ENCODE measurements at places on chromosomes 6 and 20.

GRCh38 chr20:60299951-60300350 lies 341.7 kb downstream of the CDH26 start:
- no peak for DNase-seq

- no peak for DNase-seq
These were observed 43.9 kb upstream of the PRND start for GRCh38 chr20:4677846-4678245.

GRCh38 chr6:150894935-150895552 lies 29.5 kb downstream of the MTHFD1L start:
- no peak for DNase-seq

- DNase-seq: no peak
These were observed 569 bp downstream of the TCEA2 start for GRCh38 chr20:64063389-64064144.

GRCh38 chr6:160996131-160996601 lies 4.6 kb downstream of the MAP3K4 start:
- DNase-seq: no peak

- no peak for DNase-seq
These were observed 94.1 kb downstream of the HIVEP2 start for GRCh38 chr6:142850679-142851423.

DNA sequence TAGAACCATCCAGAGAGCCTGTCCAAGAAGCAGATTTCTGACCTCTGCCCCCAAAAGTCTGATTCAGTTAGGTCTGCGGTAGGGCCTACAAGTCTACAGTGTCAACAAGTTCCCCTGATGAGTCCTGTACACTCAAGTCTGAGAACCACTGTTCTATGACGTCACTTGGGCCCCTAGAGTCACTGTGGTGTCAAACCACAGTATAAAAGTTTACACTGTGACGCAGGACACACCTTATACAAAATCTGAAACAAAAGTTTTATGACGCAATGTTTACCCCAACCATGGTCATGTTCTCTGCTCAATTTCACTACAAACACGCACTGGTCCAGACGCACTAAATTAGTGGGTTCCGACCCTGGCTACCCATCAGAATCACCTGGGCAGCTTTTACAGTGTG lies 17.9 kb downstream of the SLA2 start:
- no peak for DNase-seq

- no peak for DNase-seq
These were observed 174.7 kb upstream of the PROKR2 start for GRCh38 chr20:5491455-5491854.

DNA sequence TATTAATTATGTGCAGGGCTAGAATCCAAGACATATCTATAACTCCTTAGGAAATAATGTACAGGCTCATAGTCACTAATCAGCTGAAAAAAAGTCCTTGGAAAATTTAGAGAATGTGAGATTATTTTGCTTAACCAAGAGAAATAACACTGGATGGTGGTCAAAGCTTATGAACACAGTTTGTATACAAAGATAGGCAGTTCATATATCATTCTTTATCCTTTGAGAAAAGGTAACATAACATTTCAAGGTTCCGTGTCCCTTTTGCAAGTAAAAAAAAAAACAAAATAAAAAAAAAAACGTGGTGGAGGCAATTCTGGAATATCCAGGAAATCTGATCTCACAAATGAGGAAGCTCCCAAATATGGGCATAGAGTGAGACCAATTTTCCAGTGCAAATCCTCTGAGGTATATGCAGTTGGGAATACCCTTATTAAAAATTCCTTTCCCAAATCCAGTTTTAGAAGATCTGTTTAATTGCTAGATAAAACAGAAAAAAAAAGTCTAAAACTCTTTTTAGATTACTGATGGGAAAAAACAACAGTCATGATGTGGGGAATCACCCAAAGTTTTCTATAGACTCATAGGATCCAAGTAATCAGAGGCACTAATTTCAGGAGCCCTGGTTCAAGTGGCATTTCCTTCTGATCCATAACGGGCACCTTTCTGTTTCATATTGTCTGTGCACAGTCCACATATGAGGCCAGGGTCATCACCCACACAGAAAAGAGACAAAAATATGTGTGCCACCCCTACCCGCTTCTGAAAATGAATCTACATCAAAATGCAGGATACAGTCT lies 17.7 kb upstream of the TNFAIP3 start:
- DNase-seq: no peak

- no peak for DNase-seq
These were observed 122.1 kb upstream of the SPACA1 start for GRCh38 chr6:87925373-87926060.

DNA sequence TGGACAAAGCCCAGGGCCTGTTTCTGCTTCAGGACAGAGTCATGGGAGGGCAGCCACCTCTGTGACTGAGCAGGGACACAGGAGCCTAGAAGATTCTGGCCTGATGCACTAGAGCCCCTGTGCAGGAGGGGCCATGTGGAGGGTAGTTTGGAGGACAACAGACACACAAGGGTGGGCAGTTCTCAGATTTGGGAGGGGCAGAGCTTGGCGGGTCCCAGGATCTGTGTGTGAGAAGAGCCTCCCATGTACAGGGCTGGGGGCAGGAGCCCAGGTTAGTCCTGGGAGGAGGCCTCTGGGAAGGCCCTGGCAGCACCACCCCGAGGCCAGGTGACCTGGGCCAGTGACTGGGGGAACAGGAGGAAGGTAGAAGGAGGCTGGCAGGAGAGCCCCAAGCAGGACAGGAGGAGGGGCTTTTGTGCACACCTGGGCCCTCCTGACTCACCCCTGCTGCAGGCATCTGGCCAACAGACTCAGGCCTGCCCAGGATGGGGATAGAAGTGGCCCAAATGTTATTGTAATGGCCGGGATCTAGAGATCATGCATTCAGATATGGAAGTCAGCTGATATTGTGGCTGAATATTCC lies 1.4 kb upstream of the ULBP3 start:
- DNase-seq: no peak

DNA sequence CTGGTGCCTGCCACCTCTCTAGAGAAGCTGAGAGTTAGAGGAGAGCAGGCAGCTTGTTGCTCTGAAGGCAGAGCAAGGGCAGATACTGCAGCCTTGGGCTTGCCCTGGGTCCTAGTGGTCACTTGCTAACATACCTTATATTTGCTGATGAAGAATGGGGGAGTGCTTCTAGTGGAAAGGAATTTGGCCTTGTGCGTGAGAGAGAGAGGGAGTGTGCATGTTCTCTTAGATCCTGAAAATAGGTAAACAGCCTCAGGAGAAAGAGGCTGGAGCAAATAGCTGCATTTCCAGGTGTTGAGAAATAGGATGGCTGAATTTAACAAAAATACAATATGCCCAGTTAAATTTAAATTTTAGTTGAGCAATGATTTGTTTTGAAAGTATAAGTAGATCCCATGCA lies 724.5 kb upstream of the FLRT3 start:
- no peak for DNase-seq

- no peak for DNase-seq
These were observed 8.8 kb downstream of the NKX2-4 start for GRCh38 chr20:21388566-21388965.

GRCh38 chr20:52105442-52106422 lies 85.8 kb downstream of the ZFP64 start:
- DNase-seq: no peak

- no peak for DNase-seq
These were observed 52.1 kb downstream of the BCKDHB start for GRCh38 chr6:80158478-80158989.

- no peak for DNase-seq
These were observed 139.1 kb downstream of the KIF16B start for GRCh38 chr20:16434062-16434664.

DNA sequence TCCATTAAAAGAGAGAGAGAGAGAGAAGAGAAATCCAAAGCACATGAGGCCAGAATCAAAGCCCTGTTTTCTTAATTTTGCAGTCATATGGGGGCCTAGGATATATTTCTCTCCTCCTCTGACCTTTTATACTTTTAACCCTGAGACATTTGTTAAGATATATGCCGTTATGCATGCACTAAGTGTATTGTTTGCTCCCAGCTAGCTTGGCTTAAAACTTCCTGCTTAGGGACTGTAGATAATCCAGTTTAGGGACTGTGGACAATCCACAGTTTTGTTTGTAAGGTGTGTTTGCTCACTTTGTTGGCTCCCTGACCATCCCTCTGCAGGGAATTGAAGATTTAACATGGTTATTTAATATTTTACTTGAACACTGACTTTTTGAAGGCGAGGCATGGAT lies 166.3 kb upstream of the TSHZ2 start:
- DNase-seq: no peak

DNA sequence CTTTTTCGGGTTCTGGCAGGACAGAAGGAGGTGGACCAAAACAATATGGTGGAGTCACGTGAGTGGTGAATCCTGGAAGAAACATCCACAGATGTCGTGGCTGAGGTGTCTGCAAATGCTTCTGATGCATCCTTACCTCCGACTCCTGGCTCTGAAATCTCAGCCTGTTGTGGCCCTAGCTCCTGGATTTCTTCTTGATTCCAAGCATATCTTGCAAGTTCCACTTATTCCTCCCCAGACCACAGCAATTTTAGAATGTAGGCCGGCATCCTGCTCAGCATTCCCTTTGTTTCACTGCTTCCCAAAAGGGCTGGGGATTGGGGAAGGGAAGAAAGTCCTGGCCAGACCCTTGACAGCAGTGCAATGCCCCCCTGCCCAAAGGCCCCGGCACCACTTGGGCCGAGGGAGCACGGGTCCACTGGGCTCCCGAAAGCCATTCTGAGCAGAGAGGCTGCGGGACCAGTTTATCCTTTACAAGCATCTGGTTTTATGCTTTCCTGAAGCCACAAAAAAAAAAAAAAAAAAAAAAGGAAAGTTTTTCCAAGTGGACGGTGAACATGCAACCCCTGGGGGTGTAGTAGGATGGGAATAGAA lies 200.9 kb upstream of the RNF24 start:
- DNase-seq: no peak

GRCh38 chr20:33450867-33451266 lies 7.3 kb upstream of the SNTA1 start:
- DNase-seq: no peak

DNA sequence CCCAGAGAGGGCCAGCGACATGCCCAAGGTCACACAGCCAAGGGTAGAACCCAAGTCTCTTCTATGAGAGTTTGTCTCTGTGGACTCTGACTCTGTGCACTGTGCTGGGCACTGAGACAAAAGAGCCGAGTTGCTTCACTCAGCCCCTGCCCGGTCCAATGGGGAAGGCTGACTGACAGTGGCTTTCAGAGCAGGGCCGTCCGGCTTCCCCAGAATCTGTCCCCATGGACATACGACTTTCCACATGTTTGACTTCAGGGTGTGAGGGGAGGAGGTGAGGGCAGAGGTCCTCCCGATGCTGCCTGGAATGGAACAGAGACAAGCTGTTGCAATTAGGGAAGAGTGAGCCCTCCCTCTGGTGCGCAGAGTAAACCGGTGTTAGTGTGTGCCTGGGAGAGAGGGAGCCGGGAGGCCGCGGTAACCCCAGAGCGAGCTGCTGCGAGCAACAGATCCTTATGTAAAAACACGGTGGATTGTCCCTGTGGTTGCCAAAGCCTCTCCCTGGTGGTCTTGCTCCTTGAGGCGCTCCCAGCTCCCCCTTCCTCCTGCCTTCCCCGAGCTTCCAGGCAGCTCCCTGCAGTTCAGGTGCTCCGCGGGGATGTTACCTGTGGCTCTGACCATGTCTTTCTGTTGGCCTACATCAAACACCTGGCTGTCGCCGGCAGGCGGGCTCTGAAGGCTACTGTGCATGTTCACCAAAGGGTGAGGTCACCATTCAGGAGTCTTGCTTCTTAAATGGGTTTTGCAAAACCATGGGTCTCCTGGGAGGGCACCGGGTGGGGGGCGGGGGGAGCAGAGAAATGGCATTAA lies 672 bp downstream of the SIRPA start:
- no peak for DNase-seq

DNA sequence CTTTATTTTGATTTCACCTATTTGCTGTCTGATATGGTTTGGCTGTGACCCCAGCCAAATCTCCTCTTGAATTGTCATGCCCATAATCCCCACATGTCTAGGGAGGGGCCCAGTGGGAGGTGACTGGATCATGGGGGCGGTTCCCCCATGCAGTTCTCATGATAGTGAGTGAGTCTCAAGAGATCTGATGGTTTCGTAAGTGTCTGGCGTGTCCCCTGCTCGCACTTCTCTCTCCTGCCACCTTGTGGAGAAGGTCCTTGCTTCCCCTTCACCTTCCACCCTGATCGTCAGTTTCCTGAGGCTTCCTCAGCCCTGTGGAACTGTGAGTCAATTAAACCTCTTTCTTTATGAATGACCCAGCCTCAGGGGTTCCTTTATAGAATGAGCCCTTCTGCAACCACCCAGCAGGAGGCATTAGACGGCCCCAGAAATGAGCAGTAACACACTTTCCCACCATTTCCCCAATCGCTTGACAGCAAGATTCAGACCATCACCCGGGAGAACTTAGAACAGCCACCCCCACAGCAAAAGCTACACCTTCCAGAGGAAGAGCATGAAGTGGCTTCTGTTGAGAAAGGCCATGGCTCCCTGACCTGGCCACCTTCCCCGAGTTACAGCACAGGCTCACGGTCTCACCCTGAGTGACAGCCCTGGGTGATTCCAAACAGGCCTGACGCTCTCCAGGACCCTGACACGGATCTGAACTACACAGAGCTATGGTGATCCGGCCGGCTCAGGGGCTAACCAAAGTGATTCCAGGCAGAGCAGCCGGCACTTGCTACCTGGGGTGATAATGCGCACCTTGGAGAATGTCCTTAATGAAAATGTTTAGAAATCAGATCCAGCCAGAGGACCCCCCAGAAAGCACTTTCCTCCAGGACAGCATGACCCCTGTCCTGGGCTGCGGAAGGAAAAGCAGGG lies 131.2 kb upstream of the CDH4 start:
- no peak for DNase-seq

- DNase-seq: no peak
These were observed 20.6 kb upstream of the SLC9A8 start for GRCh38 chr20:49792006-49792405.

DNA sequence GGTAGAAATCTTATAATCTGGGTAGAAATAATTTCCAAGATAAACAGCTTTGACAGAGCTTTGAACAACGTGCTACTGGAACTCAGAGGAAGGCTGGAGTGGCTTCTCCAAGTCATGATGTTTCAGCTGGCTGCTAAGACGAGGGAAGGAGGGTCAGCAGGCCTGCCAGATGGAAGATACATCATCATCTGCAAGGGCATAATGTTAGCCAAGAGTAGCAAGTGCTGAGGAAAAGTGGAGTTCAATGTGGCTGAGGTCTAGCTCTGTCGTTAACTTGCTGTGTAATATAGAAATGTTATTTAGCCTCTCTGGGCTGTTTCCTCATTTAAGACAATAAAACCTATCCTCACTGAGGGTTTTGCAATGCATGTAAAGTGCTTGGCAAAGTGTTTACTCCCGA lies 35.1 kb downstream of the RGS17 start:
- no peak for DNase-seq

- no peak for DNase-seq
These were observed 156.3 kb downstream of the SOBP start for GRCh38 chr6:107646176-107646575.

Data from activated CD4-positive, alpha-beta T cell treated with anti-CD3 and anti-CD28 coated beads for 1 hour (primary cell).